ENCODE measurements at places on chromosomes 3 and 15. TPM values are rescaled to one million over a fixed set of nuclear protein-coding genes. Genes with fewer than 3 reads are reported as not detected.

TPRG1 gene
- 2.0 TPM for polyA plus RNA-seq

GRIP2 gene
- 19.2 TPM for polyA plus RNA-seq

DALRD3 gene
- polyA plus RNA-seq = 27.8 TPM

RASA2 gene
- 11.1 TPM for polyA plus RNA-seq

CCR8 gene
- polyA plus RNA-seq = not detected

LRRC34 gene
- 3.7 TPM for polyA plus RNA-seq

FOXB1 gene
- polyA plus RNA-seq = not detected

MYL3 gene
- polyA plus RNA-seq = 201 TPM

DAZL gene
- not detected for polyA plus RNA-seq
